Stimulated activated CD4-positive, alpha-beta T cell treated with anti-CD3 and anti-CD28 coated beads, Interleukin-1b, Interleukin-23, amount 100 ng/mL, for 24 hours (primary cell): ENCODE measurements at places on chromosomes 1 and 21.

- DNase-seq, result no peak
These were observed 5.0 kb downstream of the MTR start for GRCh38 chr1:236800002-236800620.

DNA sequence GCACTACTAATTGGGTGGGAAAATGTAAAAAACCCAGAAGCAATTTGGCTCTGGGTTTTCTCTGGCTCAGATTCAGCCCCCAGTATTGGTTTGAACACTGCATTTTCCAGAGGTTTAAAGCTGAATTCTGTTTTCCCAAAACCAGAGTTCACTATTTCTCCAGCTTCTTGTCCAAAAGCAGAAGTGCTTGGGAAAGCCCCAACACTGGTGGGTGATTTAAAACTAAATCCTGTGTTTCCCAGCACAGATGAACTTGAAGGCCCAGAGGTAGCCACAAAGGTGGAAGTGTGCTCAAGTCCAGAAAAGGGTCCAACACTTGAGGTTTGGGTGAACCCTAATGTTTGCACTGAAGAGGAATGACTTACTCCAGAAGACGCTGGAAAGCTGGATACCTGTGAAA, 678 bp downstream of the MCM3AP start:
- DNase-seq, result no peak

DNA sequence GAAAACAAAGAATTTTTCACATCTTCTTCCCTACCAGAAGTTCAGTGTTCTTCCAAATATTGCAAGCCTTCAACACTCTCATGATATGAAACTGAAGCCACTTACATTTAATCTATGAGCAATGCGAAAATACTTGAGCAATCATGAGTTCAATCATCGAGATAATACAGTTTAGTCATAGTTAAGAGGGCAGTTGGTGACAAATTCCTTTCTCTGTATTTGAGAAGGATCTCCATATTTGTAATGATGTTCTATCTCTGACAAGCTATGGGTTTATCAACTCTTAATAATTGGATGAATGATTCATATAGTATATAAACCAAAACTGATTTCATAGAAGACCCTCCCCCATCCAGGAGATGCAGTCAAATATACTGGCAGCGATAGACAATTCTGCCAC, 29.7 kb upstream of the PYHIN1 start:
- no peak for DNase-seq

DNA sequence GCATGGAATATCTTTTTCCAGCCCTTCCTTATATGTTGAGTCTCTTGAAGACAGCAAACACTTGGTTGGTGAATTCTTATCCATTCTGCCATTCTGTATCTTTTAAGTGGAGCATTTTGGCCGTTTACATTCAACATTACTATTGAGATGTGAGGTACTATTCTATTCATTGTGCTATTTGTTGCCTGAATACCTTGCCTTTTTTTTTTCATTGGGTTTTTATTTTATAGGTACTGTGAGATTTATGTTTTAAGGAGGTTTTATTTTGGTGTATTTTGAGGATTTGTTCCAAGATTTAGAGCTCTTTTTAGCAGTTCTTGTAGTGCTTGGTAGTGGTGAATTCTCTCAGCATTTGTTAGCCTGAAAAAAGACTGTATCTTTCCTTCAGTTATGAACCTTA, 60.6 kb upstream of the ASPM start:
- no peak for DNase-seq

DNA sequence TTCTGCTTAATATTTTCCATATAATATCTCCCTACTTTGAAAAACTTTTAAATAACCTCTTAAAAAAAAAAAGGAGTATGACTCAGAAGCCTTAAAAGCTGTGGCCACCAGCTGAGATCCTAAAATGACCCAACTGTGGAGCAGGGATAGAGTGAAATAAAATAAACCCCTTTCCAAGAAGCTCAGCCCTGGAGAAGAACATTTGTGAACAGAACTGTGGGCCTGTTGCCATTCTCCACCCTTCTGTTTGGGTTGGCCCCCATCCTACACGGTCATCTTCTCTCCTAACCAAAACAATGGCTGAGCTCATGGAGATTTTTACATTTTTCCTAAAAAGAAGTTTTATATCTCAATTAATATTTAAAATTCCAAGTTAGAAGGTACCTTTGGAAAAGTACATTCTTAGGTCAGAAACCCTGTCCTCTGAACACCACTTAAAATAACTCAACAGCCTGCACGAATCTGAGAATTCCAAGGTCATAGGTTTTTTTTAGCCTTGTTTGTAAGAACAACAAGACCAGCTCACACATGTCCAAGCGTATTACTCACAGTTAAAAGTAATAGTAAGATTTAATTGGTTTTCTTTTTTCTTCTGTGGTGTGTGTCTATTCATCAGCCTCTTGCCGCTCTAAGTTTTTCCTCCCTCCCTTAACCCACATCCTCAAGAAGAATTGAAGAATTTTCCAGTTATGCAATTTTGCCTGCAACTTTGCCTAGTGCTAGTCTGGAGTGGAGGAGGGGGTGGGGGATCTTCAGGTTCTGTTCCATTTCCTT, 107.7 kb upstream of the ERRFI1 start:
- no peak for DNase-seq

GRCh38 chr1:111605576-111605975, 14.0 kb upstream of the RAP1A start:
- DNase-seq, result no peak

DNA sequence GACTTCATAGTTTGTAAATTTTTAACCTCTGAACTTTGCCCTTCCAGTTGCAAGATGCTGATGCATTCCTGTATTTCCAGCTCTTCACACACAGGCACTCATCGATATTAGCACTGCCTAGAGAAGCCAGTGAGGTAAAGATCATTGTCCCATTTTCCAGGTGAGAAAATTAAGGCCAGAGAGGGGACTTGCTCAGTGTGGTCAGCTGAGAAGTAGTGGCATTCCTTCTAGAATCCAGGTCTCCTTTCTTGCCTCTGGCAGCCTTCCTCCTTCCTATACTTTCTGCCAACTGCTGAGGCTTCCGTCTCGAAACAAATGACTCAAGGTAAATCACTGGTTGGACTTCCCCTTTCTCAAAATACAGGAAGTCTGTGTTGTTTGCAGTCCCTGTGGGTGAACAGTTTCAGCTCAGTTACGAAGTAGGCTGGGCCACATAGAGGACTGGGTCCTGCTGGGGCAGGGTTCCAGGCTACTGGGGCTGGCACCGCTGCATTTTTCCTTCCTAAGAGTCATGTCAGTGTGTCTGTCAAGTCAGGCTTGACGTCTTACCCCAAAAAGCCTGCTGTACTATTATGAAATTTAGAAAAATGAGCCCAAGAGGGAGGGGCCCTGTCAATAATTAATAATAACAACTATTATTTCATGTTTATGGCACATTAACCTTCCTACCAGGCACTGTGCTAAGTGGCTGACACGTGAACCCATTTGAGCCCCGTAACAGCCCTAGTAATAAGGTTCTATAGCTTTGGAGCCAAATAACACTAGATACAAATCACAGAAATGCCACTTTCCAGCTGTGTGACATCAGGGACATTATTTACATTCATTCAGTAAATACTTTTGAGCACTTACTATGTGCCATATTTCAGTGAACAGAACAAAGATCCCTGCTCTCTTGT, 16.6 kb upstream of the RNF19B start:
- peak; percentile 39 for DNase-seq

GRCh38 chr1:74455390-74455789, 57.0 kb downstream of the LRRC53 start:
- DNase-seq, result no peak

DNA sequence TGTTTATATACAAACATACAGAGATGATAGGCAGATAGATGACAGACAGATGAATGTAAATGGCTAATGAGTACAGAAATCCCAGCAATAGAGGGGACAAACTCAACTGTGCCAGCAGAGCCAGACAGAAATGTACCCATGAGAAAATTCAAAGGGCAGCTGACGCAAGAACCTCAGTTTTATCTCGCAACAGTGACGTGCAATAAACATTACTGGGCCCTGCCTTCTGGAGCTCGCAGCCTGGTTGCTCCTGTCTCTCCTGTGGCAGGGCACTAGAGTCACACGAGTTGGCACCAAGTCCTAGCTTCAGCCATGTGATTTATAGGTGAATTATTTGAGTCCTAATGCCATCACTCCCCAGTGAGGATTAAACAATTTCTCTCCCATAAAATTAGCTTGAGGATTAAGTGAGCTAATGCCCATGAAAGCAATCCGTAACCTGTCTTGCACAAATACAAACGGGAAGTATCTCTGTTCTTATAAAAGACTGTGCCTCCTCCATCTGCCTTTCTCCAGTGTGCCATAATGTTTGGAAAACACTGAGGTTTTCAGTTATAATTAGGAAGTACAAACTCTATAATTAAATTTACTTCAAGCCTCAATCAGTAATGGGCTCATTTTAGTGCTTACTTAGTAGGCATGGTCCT, 50.7 kb downstream of the VAV3 start:
- DNase-seq, result no peak

DNA sequence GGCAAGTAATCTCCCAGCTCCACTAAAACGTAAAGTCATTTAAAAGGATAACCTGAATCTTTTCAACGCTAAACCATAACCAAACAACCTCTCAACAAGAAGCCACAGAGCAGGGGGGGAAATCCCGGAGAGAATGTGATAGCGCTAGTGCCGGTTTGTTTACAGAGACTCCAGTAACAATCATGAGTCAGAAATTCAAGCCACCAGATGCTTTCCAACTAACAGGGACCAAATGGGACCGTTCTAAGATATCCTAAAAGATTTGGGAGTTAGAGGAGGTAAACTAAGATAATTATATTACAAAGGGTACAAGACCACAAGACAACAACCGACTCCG, 825 bp downstream of the DCAF8 start:
- peak; percentile 59 for DNase-seq

DNA sequence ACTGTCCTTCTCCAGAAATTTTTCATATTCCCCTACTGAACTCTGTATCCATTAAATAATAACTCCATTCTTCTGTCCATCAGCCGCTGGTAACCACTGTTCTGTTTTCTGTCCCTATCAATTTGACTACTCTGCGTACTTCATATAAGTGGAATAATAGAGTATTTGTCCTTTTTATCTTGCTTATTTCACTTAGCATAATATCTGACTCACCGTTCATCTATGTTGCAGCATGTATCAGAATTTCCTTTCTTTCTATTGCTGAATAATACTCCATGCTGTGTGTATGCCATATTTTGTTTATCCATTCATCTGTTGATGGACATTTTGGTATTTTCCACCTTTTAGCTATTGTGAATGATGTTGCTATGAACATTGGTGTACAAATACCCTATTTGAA, 71.9 kb downstream of the CEP350 start:
- no peak for DNase-seq

DNA sequence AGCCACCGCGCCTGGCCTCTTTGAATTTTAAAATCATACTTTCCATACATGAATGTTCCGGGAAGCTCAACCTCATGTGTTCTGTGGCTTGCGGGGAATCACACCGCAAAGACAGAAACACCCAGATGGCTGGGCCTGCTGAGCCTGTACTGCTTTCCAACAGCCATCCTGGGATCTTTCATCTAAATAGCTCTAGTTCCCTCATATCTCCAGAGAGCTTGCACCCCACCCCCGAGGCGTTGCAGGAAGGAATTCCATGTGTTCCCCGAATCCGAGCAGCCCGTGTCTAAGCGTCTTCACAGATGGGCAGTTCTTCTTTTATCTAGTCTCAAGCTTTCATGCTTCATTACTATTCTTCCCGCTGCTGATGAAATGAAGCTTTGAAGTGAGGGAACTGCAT, 66.4 kb downstream of the IGSF21 start:
- DNase-seq, result no peak

- no peak for DNase-seq
These were observed 88.3 kb downstream of the LRRC40 start for GRCh38 chr1:70117046-70117445.

DNA sequence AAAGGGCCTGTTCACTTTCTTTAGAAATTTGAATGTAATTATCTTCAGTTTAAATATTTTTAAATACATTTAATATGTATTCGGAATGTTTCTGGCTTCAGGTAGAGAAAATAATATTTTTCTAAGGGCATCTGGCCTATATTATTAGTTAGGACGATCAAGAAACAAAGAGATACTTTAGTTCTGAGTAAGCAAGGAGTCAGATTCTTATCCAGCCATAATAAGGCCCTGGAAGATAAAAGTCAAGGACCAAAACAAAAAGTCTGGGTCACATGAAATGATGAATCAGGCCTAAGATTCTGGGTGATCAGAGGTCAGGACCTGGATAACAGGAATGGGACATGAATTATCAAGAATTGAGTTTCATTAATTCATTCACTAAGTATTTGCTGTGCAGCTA, 6.3 kb downstream of the PHC2 start:
- DNase-seq, result no peak

DNA sequence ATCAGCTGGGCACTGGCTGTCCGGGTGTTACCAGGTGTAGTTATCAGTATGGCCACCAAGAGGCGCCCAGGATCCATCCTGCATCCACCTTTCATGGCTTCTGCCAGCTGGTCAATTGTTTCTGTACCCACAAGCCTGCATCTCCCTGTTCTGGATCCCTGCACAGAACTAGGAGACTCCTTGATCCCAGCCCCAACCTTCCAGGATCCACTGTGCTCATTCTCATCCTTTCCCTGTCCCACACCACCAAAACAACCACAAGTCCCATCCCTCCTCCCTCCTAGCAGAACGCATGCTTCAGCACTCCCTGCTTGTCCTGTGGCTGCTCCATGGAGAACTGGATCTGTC, 27.2 kb upstream of the FOXE3 start:
- peak; percentile 4 for DNase-seq

GRCh38 chr1:181080556-181080955, 7.9 kb upstream of the IER5 start:
- no peak for DNase-seq
